Sigmoid colon (tissue), 7 donors: ENCODE measurements at places on chromosomes 6 and 20. TPM values are rescaled to one million over a fixed set of nuclear protein-coding genes. Genes with fewer than 3 reads are reported as not detected.

Gene PTCRA
- 0.23 TPM for polyA plus RNA-seq

Gene MUC21
- 0.19 TPM for polyA plus RNA-seq

Gene IMPG1
- polyA plus RNA-seq, result not detected

Gene TCP1
- polyA plus RNA-seq, result 88.9 TPM

Gene CFB
- polyA plus RNA-seq, result 9.5 TPM

Gene PLEKHG1
- 10.9 TPM for polyA plus RNA-seq

Gene LY6G5C
- 3.2 TPM for polyA plus RNA-seq
